ELF-1 (cell line): ENCODE measurements at places on chromosomes 2 and 18.

GRCh38 chr18:54528942-54529376 is 62.1 kb upstream of the DYNAP start:
- peak; percentile 40 for DNase-seq

- DNase-seq = peak; percentile 12
These were observed 29.6 kb upstream of the ENOSF1 start for GRCh38 chr18:741931-742512.

- no peak for DNase-seq
These were observed 53.0 kb upstream of the GLI2 start for GRCh38 chr2:120682654-120683053.

DNA sequence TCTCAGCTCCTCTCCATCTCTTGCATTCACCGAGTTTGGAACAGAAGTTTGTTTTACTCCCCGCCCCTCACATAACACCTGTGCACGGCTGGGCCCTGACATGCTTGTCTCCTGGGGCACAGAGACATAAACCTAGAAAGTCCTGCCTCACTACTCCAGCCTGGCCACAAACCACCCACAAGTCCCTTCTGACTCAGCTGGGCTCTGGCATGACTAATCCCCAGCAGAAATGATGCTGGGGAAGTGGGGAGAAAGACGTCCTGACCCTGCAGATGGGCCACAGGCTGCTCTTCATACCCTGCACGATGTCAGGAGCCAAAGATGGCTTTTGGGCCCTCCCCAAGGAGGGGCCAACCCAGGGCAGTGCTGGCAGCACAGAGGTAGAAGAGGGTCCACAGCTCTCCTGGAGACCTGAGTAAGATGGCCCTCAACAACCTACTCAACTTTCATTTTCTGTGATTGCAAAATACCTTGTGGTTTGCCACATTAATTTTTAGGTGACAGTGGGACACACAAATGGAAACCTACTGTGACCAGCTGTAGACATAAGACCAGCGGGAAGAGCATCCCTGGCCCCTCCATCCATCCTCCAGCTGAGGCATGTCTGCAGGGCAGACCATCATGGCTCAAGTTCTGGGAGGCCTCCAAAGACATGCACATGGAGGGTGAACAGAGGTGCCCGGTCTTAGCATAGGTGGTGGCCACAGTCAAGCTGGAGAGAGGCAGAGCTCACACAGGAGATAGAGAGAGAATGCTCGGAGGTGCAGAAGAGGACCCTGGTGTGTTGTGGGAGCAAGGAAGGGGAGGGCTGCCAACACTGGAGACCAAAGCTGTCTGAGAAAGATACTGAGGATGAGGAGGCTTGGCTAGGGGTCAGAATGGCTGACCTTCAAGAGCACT is 40.0 kb downstream of the DNMT3A start:
- DNase-seq = no peak
